ENCODE measurements at places on chromosomes 11 and 22. TPM values are rescaled to one million over a fixed set of nuclear protein-coding genes. Genes with fewer than 3 reads are reported as not detected.

Gene MORC2
- total RNA-seq, result 28.8 TPM

Gene HTR3A
- 1.2 TPM for total RNA-seq

- no peaks in the 10 kb centered on the region for H3K27me3 ChIP-seq
Observed at GRCh38 chr11:90465553-90465952, 242.7 kb upstream of the CHORDC1 start.

DNA sequence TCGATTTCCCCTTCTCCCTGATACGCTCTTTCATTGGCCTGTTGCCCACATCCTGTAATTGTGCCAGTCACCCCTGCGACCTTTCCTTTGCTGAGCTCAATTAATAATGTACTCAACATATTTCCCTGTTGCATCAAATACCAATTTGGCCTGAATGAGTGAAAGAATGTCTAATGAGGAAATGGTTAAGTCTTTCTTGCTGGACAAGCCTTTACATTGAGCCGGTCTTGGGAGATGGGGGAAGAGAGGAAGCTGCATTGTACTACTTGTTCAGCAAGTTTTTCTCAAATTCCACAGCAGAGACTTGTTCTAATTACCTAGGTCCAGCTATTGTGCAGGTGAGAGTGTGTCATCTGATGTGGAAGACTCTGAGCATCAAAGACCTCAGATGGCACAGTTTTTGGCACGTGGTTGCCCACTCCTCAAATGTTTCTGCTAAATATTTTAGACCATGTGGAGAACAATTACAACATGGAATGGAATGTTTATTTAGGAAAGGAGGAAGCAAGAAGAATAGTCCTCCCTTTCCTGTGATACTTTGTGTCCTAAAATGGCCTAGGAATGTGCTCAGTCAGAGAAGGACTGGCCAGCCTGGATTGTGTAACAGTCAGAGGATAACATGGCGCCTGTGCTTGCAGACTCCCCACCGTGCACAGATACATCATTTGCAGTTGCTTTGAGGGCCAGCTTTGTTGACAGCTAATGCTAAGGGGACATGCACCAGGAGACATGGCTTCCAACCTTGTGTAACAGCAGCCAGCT is 129.5 kb upstream of the E2F8 start:
- peaks cover 20% of the 10 kb centered on the region for H3K4me1 ChIP-seq
- H3K27me3 ChIP-seq, result no peaks in the 10 kb centered on the region
- H3K36me3 ChIP-seq, result no peaks in the 10 kb centered on the region

DNA sequence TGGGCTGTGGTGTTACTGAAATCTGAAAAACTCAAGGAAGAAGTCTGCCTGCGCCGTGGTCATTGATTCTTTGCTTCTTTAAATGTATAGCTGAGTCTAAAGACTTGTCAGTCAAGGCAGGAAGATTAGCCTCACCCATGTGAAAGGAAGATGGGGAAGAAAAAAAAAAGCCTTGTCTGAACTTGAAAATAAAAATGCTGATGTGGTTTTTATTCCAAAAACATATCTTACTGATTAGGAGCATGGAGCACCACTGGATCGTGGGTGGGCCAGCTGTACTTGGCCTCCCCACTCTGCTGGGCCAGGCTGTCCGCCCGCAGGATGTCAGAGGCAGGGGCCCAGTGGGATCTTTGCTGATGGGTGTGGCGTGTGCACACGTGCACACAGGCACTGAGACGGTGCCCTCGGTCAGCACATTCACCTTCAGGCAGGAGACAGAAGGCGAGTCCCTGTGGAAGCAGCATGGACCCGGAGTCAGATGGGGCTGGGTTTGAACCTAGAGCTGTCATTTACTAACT is 111.9 kb downstream of the WNT7B start:
- H3K27me3 ChIP-seq, result peaks cover 51% of the 10 kb centered on the region
- no peak overlapping the region for H3K27ac ChIP-seq
- no peak for DNase-seq
